ENCODE measurements at places on chromosomes 1 and 21. TPM values are rescaled to one million over a fixed set of nuclear protein-coding genes. Genes with fewer than 3 reads are reported as not detected.

Gene SPRR2E
- total RNA-seq, result not detected

Gene SLC35F3
- total RNA-seq, result 19.1 TPM

Gene SIPA1L2
- total RNA-seq, result 5.2 TPM

Gene SPATA1
- 5.0 TPM for total RNA-seq

Gene MCM3AP
- total RNA-seq, result 95.0 TPM

Gene EPHB2
- 29.0 TPM for total RNA-seq

Gene CLCA1
- 0.08 TPM for total RNA-seq

GRCh38 chr1:206907304-206907991, 10.2 kb downstream of the IL24 start:
- peaks cover 19% of the 10 kb centered on the region for H3K27me3 ChIP-seq
- no peaks in the 10 kb centered on the region for H3K36me3 ChIP-seq
- DNase-seq, result no peak
- no peaks in the 10 kb centered on the region for H3K4me1 ChIP-seq
- no peak overlapping the region for H3K4me3 ChIP-seq

- no peaks in the 10 kb centered on the region for H3K27me3 ChIP-seq
- H3K4me1 ChIP-seq, result no peaks in the 10 kb centered on the region
- H3K27ac ChIP-seq, result no peak overlapping the region
- DNase-seq, result no peak
- no peak overlapping the region for H3K4me3 ChIP-seq
- H3K36me3 ChIP-seq, result no peaks in the 10 kb centered on the region
Measured at GRCh38 chr1:40582116-40582515, 50.7 kb downstream of the ZNF684 start.

DNA sequence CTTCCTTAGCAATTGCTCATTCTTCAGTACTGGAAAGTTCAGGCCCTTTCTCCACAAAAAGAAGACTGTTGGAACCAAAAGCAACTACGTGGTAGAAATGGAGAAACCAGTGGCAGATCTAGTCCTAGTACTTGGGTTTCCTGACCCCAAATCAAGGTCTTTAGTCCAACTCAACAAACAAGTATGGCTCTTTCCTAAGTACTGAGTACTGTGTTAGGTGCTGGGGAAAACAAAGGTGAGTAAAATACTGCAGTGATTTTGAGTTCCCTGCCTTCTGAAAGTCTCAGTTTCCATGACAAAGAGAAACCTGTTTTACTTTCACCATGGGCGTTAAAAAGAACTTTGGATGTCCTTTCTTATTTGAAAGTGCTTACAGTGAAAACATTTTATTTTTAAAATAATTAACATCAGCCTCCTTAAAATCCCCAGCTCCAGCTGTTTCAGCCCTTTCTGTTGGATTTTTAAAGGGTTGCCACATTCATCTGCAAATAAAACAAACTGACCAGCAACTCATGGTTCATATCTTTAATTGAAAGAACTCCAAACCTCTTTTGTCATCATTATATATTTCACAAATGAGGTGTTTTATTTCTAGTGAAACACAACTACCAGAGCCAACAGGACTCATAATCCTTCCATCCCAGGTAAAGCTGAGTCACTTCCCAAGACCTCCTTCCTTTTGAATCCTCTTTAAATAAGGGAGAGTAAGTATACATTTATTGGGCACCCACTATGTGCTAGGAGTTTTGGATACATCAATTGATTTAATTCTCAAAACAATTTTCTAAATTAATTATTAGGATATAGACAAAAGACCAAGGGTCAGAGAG, 35.4 kb downstream of the PLPP3 start:
- no peak for DNase-seq
- no peaks in the 10 kb centered on the region for H3K27me3 ChIP-seq
- no peak overlapping the region for H3K27ac ChIP-seq
- H3K4me1 ChIP-seq, result no peaks in the 10 kb centered on the region
- no peaks in the 10 kb centered on the region for H3K36me3 ChIP-seq

GRCh38 chr1:204711947-204712701, 26.6 kb upstream of the LRRN2 start:
- peaks cover 3% of the 10 kb centered on the region for H3K27me3 ChIP-seq
- no peak overlapping the region for H3K4me3 ChIP-seq
- H3K4me1 ChIP-seq, result no peaks in the 10 kb centered on the region
- no peak for DNase-seq
- no peaks in the 10 kb centered on the region for H3K36me3 ChIP-seq

DNA sequence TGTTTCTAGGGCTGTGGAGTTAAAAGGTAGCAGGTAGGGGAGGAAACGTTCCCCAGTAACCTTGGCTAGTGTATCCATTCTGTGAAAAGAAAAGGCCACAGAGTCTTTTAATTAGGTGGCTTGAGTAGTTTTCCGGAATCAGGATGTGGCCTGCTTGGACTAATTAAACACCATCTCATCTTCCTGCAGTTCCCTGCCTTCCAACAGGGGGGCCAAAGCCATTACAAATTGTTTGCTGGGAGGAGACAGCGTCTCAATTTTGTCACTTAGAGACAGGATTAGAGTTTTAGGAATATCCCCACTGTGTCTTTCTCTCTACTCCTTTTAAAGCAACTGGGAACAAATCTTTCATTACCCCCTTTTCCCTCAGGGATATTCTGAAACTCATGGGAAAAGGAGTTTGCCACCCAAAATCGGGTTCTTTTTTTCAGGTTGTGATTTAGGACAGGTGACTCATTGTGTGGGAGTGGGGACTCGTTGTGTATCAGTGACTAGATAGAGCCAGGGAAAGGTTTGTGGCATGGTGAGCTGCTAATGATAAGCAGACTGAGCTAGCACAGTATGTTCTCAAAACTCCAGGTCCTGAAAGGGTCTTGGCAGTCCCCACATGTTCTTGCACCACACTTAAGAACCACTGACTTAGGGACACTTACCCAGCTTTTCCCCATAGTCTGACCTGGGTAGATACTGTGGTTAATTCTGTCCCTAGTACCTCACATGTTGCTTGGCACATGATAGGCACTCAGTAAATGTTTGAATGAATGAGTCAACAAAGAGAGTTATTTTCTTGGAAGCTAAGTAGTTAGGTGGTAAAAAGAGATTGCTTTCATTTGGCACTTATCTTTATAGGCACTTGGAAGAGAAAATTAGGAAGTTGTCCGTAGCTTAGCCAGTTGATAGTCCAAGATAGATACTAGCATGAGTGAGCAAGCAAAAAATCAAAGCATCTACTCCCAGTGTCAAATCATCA, 22.5 kb downstream of the INTS3 start:
- no peaks in the 10 kb centered on the region for H3K4me1 ChIP-seq
- H3K36me3 ChIP-seq, result peaks cover 35% of the 10 kb centered on the region
- no peak for DNase-seq
- no peak overlapping the region for H3K4me3 ChIP-seq
- no peaks in the 10 kb centered on the region for H3K27me3 ChIP-seq

DNA sequence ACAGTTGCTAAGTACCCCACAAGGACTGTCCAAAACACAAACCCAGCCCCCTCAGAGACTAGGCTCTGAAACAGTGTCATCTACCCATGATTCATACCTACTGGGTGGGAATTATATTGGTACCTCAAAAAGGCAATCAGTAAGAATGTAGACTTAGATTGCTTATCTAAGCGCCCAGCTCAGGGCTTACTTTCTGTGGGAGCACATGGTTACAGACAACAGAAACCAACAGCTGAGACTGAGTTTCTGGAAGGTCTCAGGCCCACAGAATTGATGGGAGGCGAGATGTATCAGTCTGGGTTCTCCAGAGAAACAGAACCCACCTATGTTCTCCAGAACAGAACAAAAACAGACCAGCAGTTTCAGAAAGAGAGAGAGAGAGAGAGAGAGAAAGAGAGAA, 147.3 kb upstream of the KAZN start:
- no peak overlapping the region for H3K27ac ChIP-seq
- H3K4me3 ChIP-seq, result no peak overlapping the region
- no peaks in the 10 kb centered on the region for H3K36me3 ChIP-seq
- no peaks in the 10 kb centered on the region for H3K4me1 ChIP-seq
- no peak for DNase-seq

GRCh38 chr1:226366290-226366689, 41.6 kb downstream of the PARP1 start:
- H3K4me3 ChIP-seq, result no peak overlapping the region
- no peak for DNase-seq
- no peak overlapping the region for H3K27ac ChIP-seq

- peaks cover 4% of the 10 kb centered on the region for H3K27me3 ChIP-seq
- DNase-seq, result no peak
- no peak overlapping the region for H3K4me3 ChIP-seq
- no peaks in the 10 kb centered on the region for H3K36me3 ChIP-seq
Measured at GRCh38 chr1:162035241-162035640, 11.6 kb upstream of the OLFML2B start.

DNA sequence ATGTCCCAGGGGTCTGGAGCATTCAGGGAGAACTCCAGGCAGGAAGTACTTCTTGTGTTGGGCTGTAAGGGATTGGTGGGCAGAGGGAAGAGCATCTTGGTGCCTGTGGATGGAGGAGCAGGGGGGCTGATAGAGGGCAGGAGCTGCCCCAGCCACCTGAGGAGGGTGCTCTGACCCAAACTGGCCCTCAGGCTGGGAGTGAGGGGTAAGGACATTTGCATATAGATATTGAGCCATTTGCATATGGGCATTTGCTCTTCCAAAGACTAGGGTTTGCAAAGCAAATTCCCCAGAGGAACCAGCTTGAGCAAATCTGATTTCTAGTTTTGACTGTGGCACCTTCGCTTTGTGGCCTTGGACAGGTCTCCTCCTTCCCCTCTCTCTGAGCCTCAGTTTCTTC, 18.2 kb downstream of the ZNF362 start:
- no peak for DNase-seq
- H3K36me3 ChIP-seq, result no peaks in the 10 kb centered on the region
- H3K27ac ChIP-seq, result no peak overlapping the region
- H3K4me1 ChIP-seq, result no peaks in the 10 kb centered on the region
- no peak overlapping the region for H3K4me3 ChIP-seq

GRCh38 chr1:225159793-225160192, 230.3 kb downstream of the DNAH14 start:
- no peaks in the 10 kb centered on the region for H3K36me3 ChIP-seq
- no peaks in the 10 kb centered on the region for H3K27me3 ChIP-seq
- H3K4me3 ChIP-seq, result no peak overlapping the region
- no peak for DNase-seq

GRCh38 chr21:44817914-44818639, at the start of gene SUMO3:
TSS of gene SUMO3 (minus strand) at chr21:44818062. CDS start at chr21:44817968, 94 bp downstream.
- no peaks in the 10 kb centered on the region for H3K27me3 ChIP-seq
- no peaks in the 10 kb centered on the region for H3K36me3 ChIP-seq
- no peaks in the 10 kb centered on the region for H3K4me1 ChIP-seq
- peak within 1 kb of the TSS; percentile 63 for H3K4me3 ChIP-seq

GRCh38 chr1:224289396-224289795, 40.6 kb downstream of the NVL start:
- DNase-seq, result no peak
- no peaks in the 10 kb centered on the region for H3K4me1 ChIP-seq
- H3K4me3 ChIP-seq, result no peak overlapping the region
- H3K27me3 ChIP-seq, result no peaks in the 10 kb centered on the region
- no peak overlapping the region for H3K27ac ChIP-seq
- peaks cover 42% of the 10 kb centered on the region for H3K36me3 ChIP-seq
